ENCODE measurements at places on chromosomes 6 and 20. TPM values are rescaled to one million over a fixed set of nuclear protein-coding genes. Genes with fewer than 3 reads are reported as not detected.

The QKI gene
- total RNA-seq: 50.7 TPM

The WFDC2 gene
- not detected for total RNA-seq

The RBL1 gene
- total RNA-seq: 23.8 TPM

The TNFRSF6B gene
- total RNA-seq: not detected

The CALHM4 gene
- total RNA-seq: not detected

The RHAG gene
- 0.32 TPM for total RNA-seq

The SFTA2 gene
- total RNA-seq: 0.93 TPM

DNA sequence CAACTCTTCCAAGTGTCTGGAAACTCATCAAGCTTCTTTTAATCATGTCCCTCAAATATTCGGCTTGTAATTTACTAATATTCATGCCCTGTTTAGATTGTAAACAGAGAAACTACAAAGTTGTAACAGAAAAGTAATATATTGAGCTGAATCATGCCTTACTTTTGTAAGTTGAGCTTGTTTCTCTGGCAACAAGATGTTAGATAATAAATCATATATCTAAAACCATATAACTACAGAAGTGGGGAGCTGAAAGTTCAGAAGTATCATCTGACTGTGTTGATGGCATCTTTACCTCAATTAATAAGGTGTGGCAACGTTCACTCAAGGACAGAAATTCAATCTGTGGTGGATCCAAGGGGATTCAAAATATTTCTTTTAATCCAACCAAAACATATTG is 263.9 kb downstream of the PLCB1 start:
- no peak for DNase-seq
- no peaks in the 10 kb centered on the region for H3K27me3 ChIP-seq
- no peak overlapping the region for H3K27ac ChIP-seq

DNA sequence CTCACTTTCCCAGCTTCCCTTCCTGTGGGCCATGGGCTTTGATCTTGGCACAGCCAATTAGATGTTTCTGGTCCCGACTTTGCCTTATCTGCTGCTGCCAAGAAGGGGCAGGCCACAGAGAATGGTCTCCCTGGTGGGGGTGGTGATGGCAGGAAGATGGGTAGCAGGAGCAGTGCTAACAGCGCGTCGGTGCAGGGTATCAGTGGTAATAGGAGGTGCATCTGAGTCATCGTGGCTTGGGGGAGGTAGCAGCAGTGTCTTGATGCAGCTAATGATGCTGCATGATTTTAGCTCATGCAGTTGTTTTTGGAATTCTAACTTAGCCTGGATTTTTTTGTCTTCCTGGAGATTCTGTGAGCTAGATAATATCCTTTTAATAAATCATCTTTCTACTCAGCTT is 18.9 kb upstream of the MAS1 start:
- no peak overlapping the region for H3K27ac ChIP-seq
- no peaks in the 10 kb centered on the region for H3K4me1 ChIP-seq
- DNase-seq: no peak
- no peaks in the 10 kb centered on the region for H3K36me3 ChIP-seq
- no peaks in the 10 kb centered on the region for H3K27me3 ChIP-seq
- H3K4me3 ChIP-seq: no peak overlapping the region

DNA sequence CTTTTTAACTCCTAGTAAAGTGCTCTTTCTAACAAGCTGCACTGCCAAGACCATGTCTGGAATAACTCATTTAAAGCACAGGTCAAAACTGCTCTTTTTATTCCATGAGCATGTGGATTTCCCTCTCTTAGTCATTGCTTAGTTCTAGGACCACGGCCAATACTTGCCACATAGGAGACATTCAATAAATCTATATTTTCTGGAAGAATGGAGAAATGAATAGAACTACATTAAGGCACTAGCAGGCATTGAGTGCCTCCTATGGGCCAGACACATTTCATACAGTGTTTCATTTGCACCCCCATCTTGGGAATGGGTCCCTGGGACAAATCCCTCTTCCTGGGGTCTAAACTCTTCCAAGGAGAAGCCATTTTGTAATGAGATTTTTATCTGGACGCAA is 552.8 kb upstream of the CITED2 start:
- no peaks in the 10 kb centered on the region for H3K27me3 ChIP-seq
- H3K27ac ChIP-seq: no peak overlapping the region
- H3K36me3 ChIP-seq: no peaks in the 10 kb centered on the region
- DNase-seq: no peak
- H3K4me1 ChIP-seq: no peaks in the 10 kb centered on the region
- no peak overlapping the region for H3K4me3 ChIP-seq

DNA sequence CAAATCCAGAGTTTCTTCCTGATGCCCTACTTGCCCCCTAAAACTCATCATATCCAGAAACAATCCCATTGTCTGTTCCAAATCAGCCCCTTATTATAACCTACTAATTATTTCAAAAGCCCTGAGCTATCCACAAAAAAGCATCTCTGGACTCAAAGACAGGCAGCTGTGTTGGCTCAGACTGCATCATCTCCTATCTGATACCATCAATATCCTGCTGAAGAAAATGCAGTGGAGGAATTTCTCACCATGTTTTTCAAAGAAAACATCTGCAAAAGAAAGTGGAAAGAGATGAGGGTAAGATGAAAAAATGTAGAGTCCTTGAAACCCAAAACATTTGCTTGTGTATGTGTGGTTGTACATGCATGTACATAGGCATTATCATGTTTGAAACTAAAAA is 153.0 kb upstream of the DEFB112 start:
- no peak overlapping the region for H3K4me3 ChIP-seq
- no peaks in the 10 kb centered on the region for H3K27me3 ChIP-seq
- H3K36me3 ChIP-seq: no peaks in the 10 kb centered on the region
- no peaks in the 10 kb centered on the region for H3K4me1 ChIP-seq
- DNase-seq: no peak

DNA sequence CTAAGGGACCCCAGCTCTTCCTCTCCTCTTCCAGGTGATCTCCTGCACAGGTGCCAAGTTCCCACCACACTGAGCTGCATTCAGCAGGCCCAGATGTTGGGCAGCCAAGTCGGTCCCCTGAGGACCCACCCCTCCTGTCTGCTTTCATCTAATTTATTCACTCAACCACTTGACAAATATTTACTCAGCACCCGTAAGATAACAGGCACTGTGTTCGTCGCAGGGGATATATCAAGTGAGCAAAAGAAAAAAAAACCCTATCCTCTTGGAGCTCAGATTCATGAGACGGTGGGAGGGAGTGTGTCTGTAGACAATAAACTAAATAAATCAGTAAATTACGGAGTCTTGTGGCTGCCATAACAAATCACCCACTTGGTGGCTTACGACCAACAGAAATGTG is 143.6 kb downstream of the MRPL14 start:
- no peak overlapping the region for H3K4me3 ChIP-seq
- peaks cover under 1% of the 10 kb centered on the region for H3K4me1 ChIP-seq
- no peaks in the 10 kb centered on the region for H3K36me3 ChIP-seq
- no peak overlapping the region for H3K27ac ChIP-seq
- no peaks in the 10 kb centered on the region for H3K27me3 ChIP-seq

DNA sequence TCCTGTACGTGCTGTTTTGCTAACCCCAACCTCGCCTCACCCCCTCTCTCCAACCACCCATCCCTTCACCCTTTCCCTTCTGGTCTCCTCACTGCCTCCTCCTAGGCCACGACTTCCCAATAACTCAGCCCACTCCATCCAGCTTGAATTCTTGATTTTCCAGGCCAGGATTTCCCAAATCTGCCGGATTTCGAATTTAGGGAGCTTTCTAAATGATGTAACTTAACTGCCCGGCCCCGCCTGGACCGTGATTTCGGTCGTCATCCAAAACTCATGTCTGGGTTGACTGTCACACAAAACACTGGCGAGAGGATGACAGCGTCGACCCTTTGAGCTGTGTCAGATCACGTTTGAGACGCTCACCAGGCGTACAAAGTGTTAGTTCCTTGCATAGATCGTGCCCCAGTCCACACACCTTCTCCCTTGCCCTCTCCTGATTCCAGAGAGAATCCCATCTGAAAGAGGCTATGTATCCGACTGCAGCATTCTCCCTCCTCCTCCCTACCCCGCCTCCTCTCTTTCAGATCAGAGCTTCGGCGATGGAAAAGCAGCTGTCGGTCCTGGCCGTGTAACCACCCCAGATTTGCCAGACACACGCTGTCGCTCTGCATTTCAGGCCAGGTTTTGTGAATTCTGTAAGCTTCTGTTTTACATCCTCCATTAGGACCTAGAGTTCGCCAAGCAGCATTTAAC is 168.2 kb downstream of the GPX5 start:
- no peaks in the 10 kb centered on the region for H3K36me3 ChIP-seq
- H3K27ac ChIP-seq: no peak overlapping the region
- peaks cover 5% of the 10 kb centered on the region for H3K27me3 ChIP-seq
- no peaks in the 10 kb centered on the region for H3K4me1 ChIP-seq

DNA sequence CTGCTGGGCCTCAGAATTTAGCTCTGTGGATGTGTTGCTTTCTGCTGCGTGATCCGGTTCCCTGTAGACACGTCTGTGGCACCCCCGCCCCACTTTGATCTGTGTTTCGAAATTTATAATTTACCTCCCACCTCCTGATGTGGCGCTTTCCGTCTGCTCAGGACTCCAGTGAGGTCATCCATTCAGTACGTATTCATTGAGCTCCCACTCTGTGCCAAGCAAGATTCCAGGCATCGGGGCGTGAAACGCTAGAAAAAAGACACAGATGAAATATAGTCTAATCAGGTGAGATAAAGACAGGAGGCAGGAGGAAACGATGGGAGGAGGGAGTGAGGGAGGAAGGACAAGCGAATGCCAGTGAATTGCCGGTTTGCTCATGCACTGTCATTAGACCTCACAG is 431.9 kb upstream of the SULF2 start:
- H3K27me3 ChIP-seq: no peaks in the 10 kb centered on the region
- H3K4me1 ChIP-seq: no peaks in the 10 kb centered on the region
- DNase-seq: no peak
- no peak overlapping the region for H3K4me3 ChIP-seq

DNA sequence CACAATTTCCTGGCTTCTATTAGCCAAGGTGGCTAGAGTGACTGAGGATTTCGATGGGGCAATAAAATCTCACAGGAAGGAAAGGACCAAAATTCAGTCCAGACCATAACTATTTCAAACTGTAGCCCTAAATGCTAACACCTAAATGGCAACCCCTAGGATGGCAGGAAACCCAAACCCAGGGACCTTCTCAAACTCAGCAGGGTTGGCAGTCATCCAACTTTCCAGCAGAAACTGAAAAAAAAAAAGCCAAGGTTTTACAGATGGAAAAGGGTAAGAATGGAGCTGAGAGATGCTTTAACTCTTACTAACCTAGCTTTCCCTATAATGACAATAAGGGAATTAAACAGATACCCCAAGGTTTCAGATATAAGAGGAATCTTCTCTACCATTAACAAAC is 10.5 kb downstream of the IBTK start:
- H3K27ac ChIP-seq: no peak overlapping the region
- no peak overlapping the region for H3K4me3 ChIP-seq
- peaks cover 6% of the 10 kb centered on the region for H3K36me3 ChIP-seq

GRCh38 chr20:8661229-8661952 is 407.5 kb upstream of the PLCB4 start:
- DNase-seq: no peak
- H3K4me1 ChIP-seq: no peaks in the 10 kb centered on the region
- H3K36me3 ChIP-seq: no peaks in the 10 kb centered on the region

DNA sequence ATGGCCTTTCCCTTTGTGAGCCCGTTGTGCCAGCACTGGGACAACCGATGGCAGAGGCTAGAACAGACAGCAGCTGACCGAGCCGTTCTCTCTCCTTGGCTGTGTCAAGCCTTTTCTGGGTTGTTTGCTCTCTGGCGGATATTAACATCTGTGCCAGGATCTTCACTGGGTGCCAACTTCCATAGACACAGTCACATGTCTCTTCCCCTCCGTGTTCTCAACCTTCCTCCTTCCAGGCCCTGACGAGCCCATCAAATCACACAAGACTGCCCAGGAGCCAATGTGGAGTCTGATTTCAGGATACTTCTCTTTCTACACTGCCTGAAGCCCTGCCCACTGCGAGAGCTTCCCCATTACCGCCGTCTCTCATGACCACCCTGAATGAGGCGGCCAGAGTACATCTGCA is 111.0 kb upstream of the RALGAPA2 start:
- H3K27me3 ChIP-seq: no peaks in the 10 kb centered on the region
- no peak overlapping the region for H3K4me3 ChIP-seq
- no peak for DNase-seq
- H3K36me3 ChIP-seq: no peaks in the 10 kb centered on the region

GRCh38 chr6:5677219-5678000 is 329.3 kb downstream of the NRN1 start:
- no peak overlapping the region for H3K4me3 ChIP-seq
- H3K27ac ChIP-seq: no peak overlapping the region
- H3K4me1 ChIP-seq: peaks cover 6% of the 10 kb centered on the region
- no peak for DNase-seq

GRCh38 chr20:2750491-2751251 is 49.8 kb downstream of the CPXM1 start:
- H3K27me3 ChIP-seq: peaks cover 12% of the 10 kb centered on the region
- H3K27ac ChIP-seq: no peak overlapping the region
- no peaks in the 10 kb centered on the region for H3K36me3 ChIP-seq
- H3K4me3 ChIP-seq: no peak overlapping the region
- DNase-seq: no peak

DNA sequence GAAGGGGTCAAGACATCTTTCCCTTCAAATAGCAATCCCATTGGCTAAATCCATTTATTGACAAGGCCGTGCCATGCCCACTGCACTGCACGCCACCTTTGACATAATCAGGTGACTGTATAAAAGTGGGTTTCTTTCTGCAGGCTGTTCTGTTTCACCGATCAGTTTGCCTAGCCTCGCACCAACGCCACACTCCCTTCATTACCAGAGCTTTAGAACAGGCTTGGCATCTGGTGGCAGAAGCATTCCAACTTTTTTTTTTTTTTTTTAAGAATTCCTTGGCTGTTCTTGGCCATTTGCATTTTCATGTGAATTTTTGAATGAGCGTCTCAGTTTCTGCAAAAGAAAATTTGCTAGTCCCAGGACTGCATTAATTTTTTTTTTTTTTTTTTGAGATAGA is 78.1 kb downstream of the PPP1R3G start:
- no peaks in the 10 kb centered on the region for H3K4me1 ChIP-seq
- H3K27me3 ChIP-seq: no peaks in the 10 kb centered on the region
- DNase-seq: no peak
- no peaks in the 10 kb centered on the region for H3K36me3 ChIP-seq
- H3K27ac ChIP-seq: no peak overlapping the region

GRCh38 chr6:142984386-142984785 is 39.4 kb upstream of the HIVEP2 start:
- H3K27ac ChIP-seq: no peak overlapping the region
- H3K36me3 ChIP-seq: no peaks in the 10 kb centered on the region
- no peak overlapping the region for H3K4me3 ChIP-seq
- H3K27me3 ChIP-seq: no peaks in the 10 kb centered on the region
- H3K4me1 ChIP-seq: no peaks in the 10 kb centered on the region

DNA sequence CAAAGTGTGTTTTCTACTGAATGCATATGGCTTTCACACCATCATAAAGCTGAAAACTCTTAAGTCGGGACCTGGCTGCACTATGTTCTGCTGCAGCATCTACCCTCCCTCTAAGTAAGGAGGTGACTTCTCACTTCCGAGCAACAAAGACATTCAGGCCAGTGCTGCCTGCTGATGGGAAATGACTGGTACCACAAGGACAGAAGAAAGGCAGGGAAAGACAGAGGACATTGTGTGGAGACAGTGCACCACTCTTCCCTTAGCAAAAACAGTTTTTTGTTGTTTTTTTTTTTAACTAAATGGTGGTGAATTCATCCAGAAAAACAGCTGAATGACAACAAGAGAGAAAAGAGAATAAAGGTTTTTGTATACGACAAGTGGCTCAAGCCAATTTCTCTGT is 81.5 kb downstream of the MAP7 start:
- H3K36me3 ChIP-seq: no peaks in the 10 kb centered on the region
- H3K27ac ChIP-seq: no peak overlapping the region
- peaks cover 9% of the 10 kb centered on the region for H3K27me3 ChIP-seq
- no peak for DNase-seq

Measured in GM12878 (cell line).